ENCODE measurements at places on chromosomes 5 and 9.

DNA sequence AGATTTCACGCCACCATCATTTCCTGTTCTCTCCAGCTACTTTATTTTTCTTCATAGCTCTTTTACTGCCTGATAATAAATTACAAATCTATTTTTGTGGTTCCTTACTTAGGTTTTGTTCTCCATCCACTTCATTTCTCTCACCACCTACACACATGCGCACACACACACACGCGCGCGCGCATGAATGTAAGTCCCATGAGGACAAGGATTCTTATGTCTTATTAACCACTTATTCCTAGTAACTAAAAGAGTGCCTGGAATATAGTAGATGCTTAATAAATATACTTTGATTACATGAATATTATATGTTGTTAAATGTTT is 116.5 kb downstream of the TRPM6 start:
- no peak overlapping the region for H3K27ac ChIP-seq
- H3K4me1 ChIP-seq: no peaks in the 10 kb centered on the region
- H3K36me3 ChIP-seq: no peaks in the 10 kb centered on the region

DNA sequence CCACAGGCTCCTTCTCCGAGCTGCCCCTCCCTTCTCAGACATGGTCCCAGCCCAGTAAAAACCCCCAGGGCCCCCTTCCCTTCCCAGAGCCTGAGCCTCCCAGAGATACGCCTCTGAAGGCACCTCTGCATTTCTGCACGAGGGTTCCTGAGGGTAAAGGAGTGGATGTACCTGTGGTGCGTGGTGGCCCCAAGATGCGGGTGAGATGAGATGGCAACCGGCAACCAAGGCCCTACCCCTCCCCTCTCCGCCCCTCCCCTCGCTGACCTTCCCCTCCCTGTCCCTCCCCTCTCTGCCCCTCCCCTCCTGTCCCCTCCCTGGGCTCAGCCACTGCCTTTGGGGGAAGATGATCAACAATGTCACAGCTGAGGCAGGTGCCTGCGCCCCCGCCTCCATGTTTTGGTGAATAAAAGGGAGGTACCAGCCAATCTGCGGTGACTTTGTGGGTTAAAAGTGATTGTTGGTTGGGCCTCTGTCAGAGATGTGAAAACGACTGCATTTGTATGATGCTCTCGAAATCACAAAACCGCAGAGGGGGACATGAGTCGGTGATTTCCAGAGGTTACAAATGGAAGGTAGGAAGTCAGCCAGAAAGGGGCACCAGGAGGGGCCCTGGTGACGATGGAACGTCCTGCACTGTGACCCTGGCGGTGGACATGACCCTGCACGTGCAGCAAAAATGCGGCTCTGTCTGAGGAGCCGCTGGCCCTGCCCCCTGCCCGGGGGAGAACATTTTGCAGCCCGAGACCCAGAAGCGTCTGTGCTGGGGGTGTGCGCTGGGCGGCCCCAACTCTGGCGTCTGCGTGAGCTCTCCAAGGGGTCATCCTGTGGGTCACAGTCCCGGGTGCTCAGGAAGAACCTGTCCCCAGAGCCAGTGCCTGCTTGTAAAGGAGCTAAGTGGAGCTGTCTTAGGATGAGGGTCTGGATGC is 3.7 kb downstream of the LCN9 start:
- H3K4me3 ChIP-seq: no peak overlapping the region

- no peaks in the 10 kb centered on the region for H3K4me1 ChIP-seq
- H3K36me3 ChIP-seq: no peaks in the 10 kb centered on the region
- no peak for DNase-seq
- no peak overlapping the region for H3K27ac ChIP-seq
Observed at GRCh38 chr5:176560364-176560763, 11.2 kb downstream of the CDHR2 start.

GRCh38 chr5:14526493-14526892 is 55.1 kb upstream of the OTULINL start:
- H3K27me3 ChIP-seq: no peaks in the 10 kb centered on the region
- no peak for DNase-seq
- H3K36me3 ChIP-seq: no peaks in the 10 kb centered on the region

- no peak overlapping the region for H3K4me3 ChIP-seq
- H3K4me1 ChIP-seq: no peaks in the 10 kb centered on the region
- DNase-seq: no peak
- no peak overlapping the region for H3K27ac ChIP-seq
- no peaks in the 10 kb centered on the region for H3K36me3 ChIP-seq
- H3K27me3 ChIP-seq: no peaks in the 10 kb centered on the region
Observed at GRCh38 chr9:13576101-13576500, 296.6 kb upstream of the MPDZ start.

- H3K4me3 ChIP-seq: no peak overlapping the region
- no peaks in the 10 kb centered on the region for H3K27me3 ChIP-seq
- no peak for DNase-seq
- no peaks in the 10 kb centered on the region for H3K36me3 ChIP-seq
- no peak overlapping the region for H3K27ac ChIP-seq
- no peaks in the 10 kb centered on the region for H3K4me1 ChIP-seq
Observed at GRCh38 chr5:168341178-168341577, 49.7 kb downstream of the WWC1 start.

DNA sequence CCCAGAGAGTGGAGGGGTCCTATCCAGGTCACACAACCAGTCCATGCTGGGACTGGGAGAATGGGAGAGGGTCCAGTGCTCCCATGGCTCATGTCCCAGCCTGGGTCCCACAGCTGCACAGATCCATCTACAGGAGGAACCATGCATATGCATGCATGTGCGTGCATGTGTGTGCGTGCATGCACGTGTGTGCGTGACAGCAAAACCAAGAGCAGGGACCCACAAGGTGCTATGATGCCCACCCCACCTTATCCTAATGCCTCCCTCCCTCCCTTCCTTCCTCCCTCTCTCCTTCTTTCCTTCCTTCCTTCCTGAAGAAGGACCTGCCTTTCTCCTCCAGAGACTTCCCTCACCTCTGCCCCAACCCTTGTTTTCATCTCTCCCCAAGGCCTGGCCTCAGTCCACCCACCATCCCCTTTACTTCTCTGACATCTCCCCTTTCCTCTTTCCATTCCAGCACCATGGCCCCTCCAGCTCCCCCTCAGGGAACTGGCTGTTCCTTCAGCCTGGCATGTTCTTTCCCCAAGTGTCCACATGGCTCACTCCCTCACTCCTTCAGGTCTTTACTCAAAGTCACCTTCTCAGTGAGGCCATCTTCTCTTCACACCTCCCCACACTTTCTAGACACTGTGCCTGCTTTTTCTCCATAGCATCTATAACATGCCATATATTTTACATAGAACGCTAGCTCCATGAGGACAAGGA is 21.8 kb downstream of the AQP7 start:
- no peaks in the 10 kb centered on the region for H3K36me3 ChIP-seq
- H3K27me3 ChIP-seq: no peaks in the 10 kb centered on the region
- no peak for DNase-seq
- no peak overlapping the region for H3K4me3 ChIP-seq
- H3K27ac ChIP-seq: no peak overlapping the region

DNA sequence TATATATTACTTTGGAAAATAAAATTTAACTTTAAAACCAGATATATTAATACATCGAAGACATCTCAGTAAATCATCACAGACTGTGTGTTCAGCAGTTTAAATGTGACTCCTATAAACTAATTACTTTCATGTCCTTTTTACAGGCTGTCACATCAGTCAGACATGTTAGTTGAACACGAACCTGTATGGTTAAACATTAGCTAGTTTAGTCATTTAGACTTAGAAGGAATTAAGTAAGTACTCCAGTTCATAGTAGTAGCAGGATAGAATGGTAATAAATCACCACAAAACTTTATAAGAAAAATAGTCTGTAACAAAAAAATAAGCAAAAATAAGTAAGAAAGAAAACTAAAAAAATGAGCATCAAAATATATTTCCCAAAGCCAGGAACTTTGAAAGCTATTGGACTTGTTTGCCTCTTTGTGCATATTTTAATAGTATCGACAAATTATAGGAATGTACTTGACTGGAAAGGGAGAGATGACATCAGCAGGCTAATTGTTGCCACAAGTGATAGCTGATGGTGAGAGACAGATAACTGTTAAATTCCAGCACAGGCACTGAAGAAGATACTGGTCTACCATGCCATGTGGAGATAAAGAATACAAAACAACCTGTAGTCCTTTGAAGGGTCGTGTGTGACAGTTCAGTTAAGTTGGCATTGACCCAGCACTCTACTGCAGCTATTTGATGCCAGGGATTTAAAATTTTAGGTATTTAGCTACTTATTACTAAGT is 83.9 kb downstream of the RIC1 start:
- no peak overlapping the region for H3K27ac ChIP-seq
- H3K36me3 ChIP-seq: no peaks in the 10 kb centered on the region
- no peak for DNase-seq
- H3K4me1 ChIP-seq: peaks cover 10% of the 10 kb centered on the region
- H3K4me3 ChIP-seq: no peak overlapping the region
- no peaks in the 10 kb centered on the region for H3K27me3 ChIP-seq

- H3K27me3 ChIP-seq: no peaks in the 10 kb centered on the region
- no peak overlapping the region for H3K4me3 ChIP-seq
- H3K36me3 ChIP-seq: no peaks in the 10 kb centered on the region
- H3K27ac ChIP-seq: no peak overlapping the region
- H3K4me1 ChIP-seq: no peaks in the 10 kb centered on the region
Observed at GRCh38 chr5:137761566-137761965, 7.4 kb upstream of the HNRNPA0 start.

- no peaks in the 10 kb centered on the region for H3K27me3 ChIP-seq
- no peak overlapping the region for H3K27ac ChIP-seq
- H3K36me3 ChIP-seq: no peaks in the 10 kb centered on the region
- no peak for DNase-seq
Observed at GRCh38 chr5:98460536-98460935, 312.9 kb upstream of the RGMB start.

DNA sequence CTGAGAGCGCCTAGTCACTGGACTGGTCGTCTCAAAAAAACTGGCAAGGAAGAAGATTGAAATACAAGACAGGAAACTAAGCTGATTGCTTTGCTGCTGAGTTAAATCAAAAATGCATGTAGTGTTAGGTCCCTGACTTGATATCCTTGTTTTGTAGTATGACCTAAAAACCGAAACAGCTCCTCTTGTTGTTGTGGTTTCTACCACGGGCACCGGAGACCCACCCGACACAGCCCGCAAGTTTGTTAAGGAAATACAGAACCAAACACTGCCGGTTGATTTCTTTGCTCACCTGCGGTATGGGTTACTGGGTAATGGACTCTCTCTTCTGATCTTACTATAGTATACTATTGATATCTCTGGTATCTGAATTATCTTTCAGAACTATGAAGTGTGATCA is 4.3 kb downstream of the MTRR start:
- no peak overlapping the region for H3K4me3 ChIP-seq
- DNase-seq: peak; percentile 15
- H3K27ac ChIP-seq: no peak overlapping the region

DNA sequence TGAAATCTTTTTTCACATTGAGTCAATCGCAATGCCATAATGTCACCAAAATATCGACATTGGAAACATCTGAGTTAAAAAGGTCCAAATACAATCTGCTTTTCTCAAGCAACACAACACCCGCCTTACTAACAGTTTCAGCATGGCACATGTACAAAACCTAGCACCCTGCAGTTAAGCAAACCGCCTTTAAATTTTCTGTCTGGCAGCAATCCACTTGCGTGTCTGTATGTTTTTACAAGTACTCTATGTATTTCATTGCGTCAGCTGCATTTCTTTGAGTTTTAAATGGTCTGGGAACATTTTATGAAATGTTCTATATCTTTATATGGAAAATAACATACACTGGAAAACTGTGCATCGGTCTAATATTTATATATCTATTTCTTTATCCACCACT is 134.6 kb downstream of the DENND1A start:
- no peak overlapping the region for H3K27ac ChIP-seq
- H3K4me3 ChIP-seq: no peak overlapping the region
- H3K4me1 ChIP-seq: peaks cover 8% of the 10 kb centered on the region
- H3K36me3 ChIP-seq: no peaks in the 10 kb centered on the region

DNA sequence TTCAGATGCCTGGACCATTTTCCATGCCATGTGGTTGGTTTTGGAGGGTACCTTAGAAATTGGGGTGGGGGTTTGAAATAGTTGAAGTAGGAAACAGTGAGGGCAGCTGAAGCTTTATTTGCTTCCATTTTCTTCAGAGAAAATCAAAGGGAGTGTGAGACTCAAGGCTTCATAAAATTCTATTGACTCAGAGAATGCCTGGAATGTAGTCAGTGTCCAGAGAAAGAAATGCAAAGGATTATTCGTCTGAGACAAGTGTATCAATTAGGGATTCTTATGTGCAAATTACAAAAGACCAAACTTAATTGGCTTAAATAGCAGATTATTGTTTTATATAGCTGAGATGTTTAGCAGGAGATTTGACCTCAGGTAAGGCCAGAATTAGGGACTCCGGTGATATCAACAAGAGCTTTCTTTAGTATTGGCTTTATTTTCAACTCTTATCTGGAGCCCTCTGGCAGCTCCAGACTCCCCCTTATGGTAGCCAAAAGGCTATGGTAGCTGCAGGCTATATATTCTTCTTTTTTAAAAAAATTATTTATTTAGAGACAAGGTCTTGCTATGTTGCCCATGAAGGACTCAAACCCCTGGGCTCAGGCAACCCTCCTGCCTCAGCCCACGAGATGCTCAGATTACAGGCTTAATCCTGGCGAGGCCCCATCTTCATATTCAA is 38.9 kb downstream of the PTTG1 start:
- H3K4me3 ChIP-seq: no peak overlapping the region
- H3K4me1 ChIP-seq: no peaks in the 10 kb centered on the region
- H3K27me3 ChIP-seq: no peaks in the 10 kb centered on the region
- H3K36me3 ChIP-seq: no peaks in the 10 kb centered on the region

- H3K27me3 ChIP-seq: no peaks in the 10 kb centered on the region
- H3K4me1 ChIP-seq: no peaks in the 10 kb centered on the region
- no peak overlapping the region for H3K4me3 ChIP-seq
- no peak overlapping the region for H3K27ac ChIP-seq
- no peak for DNase-seq
- H3K36me3 ChIP-seq: no peaks in the 10 kb centered on the region
Observed at GRCh38 chr5:42781584-42781983, 25.0 kb downstream of the CCDC152 start.

GRCh38 chr9:114094971-114095370 is 4.1 kb downstream of the KIF12 start:
- H3K27ac ChIP-seq: no peak overlapping the region
- peaks cover 18% of the 10 kb centered on the region for H3K4me1 ChIP-seq
- DNase-seq: no peak

DNA sequence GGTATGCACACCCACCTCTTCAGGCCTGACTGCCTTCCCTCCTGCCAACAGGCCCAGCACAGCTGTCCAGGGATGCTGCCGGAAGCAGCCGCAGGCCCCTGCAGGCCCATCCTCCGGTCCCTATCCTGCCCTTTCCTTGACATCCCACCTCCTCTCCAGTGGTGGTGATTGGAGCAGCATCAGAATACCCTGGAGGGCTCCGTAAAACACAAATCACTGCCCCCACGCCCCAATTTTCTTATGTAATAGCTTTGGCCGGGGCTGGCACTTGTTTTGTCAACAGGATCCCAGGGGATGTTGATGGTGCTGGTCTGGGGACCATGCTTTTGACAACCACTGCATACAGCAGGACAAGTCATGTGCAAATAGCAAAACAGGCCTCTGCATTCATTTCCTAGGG is 274.5 kb downstream of the GADD45G start:
- H3K36me3 ChIP-seq: no peaks in the 10 kb centered on the region
- peaks cover 14% of the 10 kb centered on the region for H3K4me1 ChIP-seq
- no peak overlapping the region for H3K4me3 ChIP-seq
- H3K27me3 ChIP-seq: no peaks in the 10 kb centered on the region
